ENCODE measurements at places on chromosomes 5 and 9. TPM values are rescaled to one million over a fixed set of nuclear protein-coding genes. Genes with fewer than 3 reads are reported as not detected.
A peak's percentile ranks its signal among the peaks of the same experiment; 100 is the strongest.

The SLC4A9 gene
- 0.15 TPM for total RNA-seq

The BAAT gene
- not detected for total RNA-seq

The SPATA31E1 gene
- not detected for total RNA-seq

The ANKH gene
- 17.3 TPM for total RNA-seq

- no peak for DNase-seq
- H3K4me1 ChIP-seq, result no peaks in the 10 kb centered on the region
- no peak overlapping the region for H3K27ac ChIP-seq
Observed at GRCh38 chr5:157309796-157310195, 43.9 kb downstream of the CYFIP2 start.

DNA sequence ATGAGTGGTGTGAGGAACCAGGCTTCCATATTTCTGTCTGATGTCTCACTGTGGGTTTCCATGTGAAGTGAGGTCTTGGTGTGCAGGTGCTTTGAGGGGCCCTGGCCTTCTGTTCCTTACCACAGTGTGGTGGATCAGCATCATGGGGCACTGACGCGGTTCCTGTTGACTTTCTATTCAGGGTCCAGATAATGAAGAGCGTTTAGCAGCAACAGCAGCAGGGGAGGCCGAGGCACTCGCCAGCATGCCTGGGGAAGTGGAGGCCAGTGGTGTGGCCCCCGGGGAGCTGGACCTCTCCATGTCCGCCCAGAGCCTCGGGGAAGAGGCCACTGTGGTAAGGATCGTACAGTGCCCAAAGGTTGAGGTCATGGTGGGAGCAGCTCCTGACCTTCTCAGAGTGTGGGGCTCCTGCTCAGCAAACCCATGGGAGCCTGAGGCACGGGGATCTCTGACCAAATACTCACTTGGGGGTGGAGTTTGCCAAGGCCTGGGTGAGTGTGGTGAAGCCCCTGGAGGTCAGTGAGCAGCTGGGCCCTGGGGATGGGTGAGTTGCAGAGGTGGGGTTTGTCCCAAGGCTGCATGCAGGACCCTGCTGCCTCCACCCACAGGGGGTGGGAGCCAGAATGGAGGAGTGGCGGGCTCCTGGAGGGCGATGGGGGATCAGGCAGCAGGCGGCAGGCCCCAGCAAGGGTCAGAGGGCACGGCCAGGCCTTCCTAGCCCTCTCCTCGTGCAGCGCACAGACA is 61.2 kb downstream of the COL15A1 start:
- DNase-seq, result no peak
- H3K4me1 ChIP-seq, result no peaks in the 10 kb centered on the region
- H3K36me3 ChIP-seq, result no peaks in the 10 kb centered on the region
- H3K27me3 ChIP-seq, result no peaks in the 10 kb centered on the region

GRCh38 chr5:100496296-100496695 is 38.9 kb upstream of the FAM174A start:
- H3K27me3 ChIP-seq, result no peaks in the 10 kb centered on the region
- no peak overlapping the region for H3K27ac ChIP-seq
- no peaks in the 10 kb centered on the region for H3K4me1 ChIP-seq
- DNase-seq, result no peak
- H3K36me3 ChIP-seq, result no peaks in the 10 kb centered on the region

DNA sequence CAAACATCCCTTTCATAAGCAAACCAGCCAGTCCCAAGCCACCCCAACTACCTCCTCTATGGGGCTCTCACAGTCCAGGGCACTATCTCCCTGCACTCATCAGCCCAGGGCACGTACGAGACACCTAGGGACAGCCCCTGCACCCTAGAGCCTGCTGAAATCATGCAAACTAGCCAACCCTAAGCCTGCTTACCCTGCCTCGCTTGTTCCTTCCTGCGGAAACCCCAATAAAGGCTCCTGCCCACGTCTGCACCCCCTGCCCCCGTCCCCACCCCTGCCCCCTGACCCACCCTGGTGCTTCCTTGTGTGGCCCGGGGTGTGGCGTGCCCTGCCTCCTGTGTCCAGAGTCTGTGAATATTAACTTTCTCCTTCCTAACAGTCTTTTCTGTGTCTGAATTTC is 135.9 kb downstream of the GADD45G start:
- no peak overlapping the region for H3K4me3 ChIP-seq
- no peaks in the 10 kb centered on the region for H3K27me3 ChIP-seq
- no peak for DNase-seq
- no peak overlapping the region for H3K27ac ChIP-seq

- no peaks in the 10 kb centered on the region for H3K27me3 ChIP-seq
- H3K36me3 ChIP-seq, result no peaks in the 10 kb centered on the region
- no peak for DNase-seq
- H3K27ac ChIP-seq, result no peak overlapping the region
Observed at GRCh38 chr5:17143335-17143734, 74.1 kb upstream of the BASP1 start.

DNA sequence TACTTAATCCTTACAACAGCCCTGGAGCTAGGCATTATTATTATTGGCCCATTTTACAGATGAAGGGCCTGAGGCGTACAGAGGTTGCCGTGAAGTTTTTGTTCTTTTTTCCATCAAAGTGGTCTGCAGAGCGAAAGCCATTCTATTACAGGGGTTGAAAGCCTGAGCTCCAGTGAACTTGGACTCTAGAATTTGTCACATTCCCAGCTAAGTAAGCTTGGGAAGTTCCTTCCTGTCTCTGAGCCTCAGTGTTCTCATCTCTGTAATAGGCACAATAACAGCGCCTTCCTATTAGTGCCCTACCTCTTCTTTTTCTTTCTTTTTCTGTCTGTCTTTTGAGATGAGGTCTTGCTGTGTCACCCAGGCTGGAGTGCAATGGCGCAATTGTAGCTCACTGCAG is 44.2 kb upstream of the NKX2-5 start:
- H3K4me3 ChIP-seq, result no peak overlapping the region
- H3K27ac ChIP-seq, result no peak overlapping the region
- no peaks in the 10 kb centered on the region for H3K27me3 ChIP-seq
- H3K4me1 ChIP-seq, result peaks cover 8% of the 10 kb centered on the region
- no peak for DNase-seq
- no peaks in the 10 kb centered on the region for H3K36me3 ChIP-seq

- H3K36me3 ChIP-seq, result no peaks in the 10 kb centered on the region
- DNase-seq, result peak; percentile 30
- no peaks in the 10 kb centered on the region for H3K27me3 ChIP-seq
- no peak overlapping the region for H3K4me3 ChIP-seq
Observed at GRCh38 chr5:109884676-109885075, 194.9 kb downstream of the MAN2A1 start.

DNA sequence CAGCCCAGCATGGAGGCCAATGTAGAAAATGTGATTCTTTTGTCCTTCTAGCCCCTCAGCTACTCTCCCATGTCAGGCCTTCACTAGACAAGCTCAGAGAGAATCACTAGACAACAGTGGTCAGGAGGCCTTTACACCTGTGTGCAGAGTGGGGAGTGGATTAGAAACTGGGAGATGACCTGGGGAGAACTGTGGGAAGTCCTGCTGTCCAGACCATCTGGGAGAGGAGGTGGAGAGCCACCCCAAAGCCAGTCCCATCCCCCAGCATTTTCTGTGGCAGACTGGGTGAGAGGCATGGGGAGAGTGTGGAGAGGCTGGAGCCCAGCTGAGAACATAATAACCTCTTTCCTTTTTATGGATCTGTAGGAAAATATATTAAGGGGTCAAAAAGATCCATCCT is 452.0 kb upstream of the DMAC1 start:
- H3K27ac ChIP-seq, result no peak overlapping the region
- H3K4me3 ChIP-seq, result no peak overlapping the region
- no peak for DNase-seq
- no peaks in the 10 kb centered on the region for H3K36me3 ChIP-seq
- no peaks in the 10 kb centered on the region for H3K4me1 ChIP-seq

GRCh38 chr5:81632679-81633078 is 118.2 kb downstream of the SSBP2 start:
- no peaks in the 10 kb centered on the region for H3K27me3 ChIP-seq
- DNase-seq, result no peak
- H3K27ac ChIP-seq, result no peak overlapping the region
- H3K36me3 ChIP-seq, result no peaks in the 10 kb centered on the region
